ENCODE measurements at places on chromosomes 5 and 9.

- peak; percentile 75 for DNase-seq
Observed at GRCh38 chr5:177491429-177491945, 5.9 kb downstream of the PDLIM7 start.

DNA sequence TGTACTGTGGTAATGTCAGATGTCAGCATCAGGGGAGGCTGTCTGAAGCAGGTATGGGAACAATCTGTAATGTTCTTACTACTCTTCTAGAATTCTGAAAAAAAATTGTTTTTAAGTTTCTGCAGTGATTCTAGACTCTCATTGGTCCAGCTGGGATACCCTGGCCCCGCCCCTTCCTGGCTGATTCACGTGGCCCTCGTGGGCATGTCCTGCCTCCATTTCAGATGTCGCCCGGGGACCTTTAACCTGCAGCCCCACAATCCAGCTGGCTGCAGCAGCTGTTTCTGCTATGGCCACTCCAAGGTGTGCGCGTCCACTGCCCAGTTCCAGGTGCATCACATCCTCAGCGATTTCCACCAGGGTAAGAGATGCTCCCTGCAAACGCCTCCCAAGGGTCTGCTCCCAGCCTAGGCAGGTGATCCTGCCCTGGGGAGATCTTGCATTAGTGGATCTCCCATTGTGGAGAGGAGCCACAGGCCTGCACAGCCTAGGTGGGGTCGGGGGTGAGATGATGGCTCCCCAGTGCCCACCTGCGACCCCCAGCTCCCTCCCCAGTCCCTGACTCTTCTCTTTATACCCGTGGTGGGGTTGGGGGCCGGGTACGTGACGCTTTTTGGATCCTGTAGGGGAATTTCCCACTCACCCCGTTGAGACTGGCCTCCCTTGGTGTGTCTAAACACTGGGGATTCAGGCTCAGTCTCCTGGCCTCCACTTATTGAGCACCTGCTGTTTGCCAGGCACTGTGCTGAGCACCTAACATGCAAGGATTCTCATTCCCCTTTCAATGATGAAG, 36.5 kb downstream of the LAMC3 start:
- no peak for DNase-seq

- no peak for DNase-seq
Observed at GRCh38 chr9:123445116-123445515, 89.1 kb downstream of the CRB2 start.

- peak; percentile 3 for DNase-seq
Observed at GRCh38 chr5:122195802-122196394, 66.6 kb downstream of the ZNF474 start.

DNA sequence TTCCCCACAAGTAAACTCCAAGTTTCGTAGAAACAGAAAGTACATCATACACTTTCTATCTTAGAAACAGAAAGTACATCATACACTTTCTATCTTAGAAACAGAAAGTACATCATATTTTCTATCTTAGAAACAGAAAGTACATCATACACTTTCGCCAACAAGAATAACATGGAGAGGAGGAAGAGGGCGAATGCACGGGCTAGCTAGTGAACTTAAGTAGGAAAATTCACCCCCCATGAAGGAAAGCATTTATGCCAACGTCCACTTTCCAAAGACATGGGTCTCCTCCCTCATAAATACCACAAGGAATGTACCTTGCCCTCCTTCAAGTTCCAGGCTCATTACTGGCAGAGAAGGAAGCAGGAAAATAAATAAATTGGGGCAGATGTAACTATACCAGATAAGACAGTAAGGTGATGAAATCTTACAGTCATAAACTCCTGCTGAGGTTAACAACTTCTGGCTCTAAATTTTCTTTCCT, 64.7 kb downstream of the FRMD3 start:
- DNase-seq = no peak
